ENCODE measurements at places on chromosomes 2 and 18.
A peak's percentile ranks its signal among the peaks of the same experiment; 100 is the strongest.

- no peak for DNase-seq
Observed at GRCh38 chr2:12978066-12978835, 261.5 kb downstream of the TRIB2 start.

GRCh38 chr18:35623255-35623654 lies 41.7 kb downstream of the GALNT1 start:
- DNase-seq = no peak

- DNase-seq = no peak
Observed at GRCh38 chr2:26528836-26529235, 50.9 kb upstream of the OTOF start.

DNA sequence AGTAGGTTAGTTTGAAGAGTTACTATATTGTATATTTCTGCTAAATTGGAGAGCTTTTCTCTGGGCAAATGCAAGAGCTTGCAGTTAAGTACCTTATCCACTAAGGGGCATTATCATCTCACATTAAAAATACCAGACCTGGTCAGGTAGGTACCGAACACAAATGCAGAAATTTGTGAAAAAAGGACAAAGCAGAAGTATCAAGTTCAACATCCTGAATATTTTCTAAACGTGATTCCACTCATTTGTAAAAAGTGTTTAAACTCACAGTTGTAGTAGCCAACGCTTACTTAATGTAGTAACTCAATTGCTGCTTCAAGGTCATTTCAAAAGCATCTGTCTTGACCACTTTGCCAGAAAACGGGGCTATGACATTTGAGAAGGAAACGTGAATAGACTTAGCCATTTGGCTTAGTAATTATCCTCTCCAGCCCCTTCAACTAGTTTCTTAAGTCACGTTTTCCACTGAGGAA lies 52.1 kb downstream of the CYRIA start:
- no peak for DNase-seq

- no peak for DNase-seq
Observed at GRCh38 chr2:9274701-9275343, 68.2 kb downstream of the ASAP2 start.

DNA sequence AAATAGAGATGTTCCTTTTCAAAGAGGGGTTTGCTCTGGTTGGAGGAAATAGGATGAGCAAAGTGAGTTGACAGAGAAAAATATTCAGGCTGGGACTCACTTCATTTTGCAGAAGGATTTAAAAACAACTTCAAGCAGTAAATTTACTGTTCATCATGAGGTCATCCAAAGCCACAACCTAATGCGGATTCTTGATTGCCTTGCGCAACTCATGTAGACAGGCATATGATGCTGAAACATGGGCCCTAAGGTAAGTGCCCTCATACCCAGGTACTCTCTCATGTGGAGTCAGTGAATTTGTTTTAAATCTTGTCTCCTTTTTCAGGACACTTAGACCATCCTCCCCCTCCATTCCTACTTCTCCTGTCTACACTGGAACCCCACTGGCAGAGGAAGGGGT lies 51.9 kb upstream of the LYPD1 start:
- no peak for DNase-seq

- DNase-seq = no peak
Observed at GRCh38 chr2:127437781-127438726, 19.8 kb downstream of the PROC start.

GRCh38 chr2:98505311-98505808 lies 60.7 kb downstream of the INPP4A start:
- peak; percentile 62 for DNase-seq

DNA sequence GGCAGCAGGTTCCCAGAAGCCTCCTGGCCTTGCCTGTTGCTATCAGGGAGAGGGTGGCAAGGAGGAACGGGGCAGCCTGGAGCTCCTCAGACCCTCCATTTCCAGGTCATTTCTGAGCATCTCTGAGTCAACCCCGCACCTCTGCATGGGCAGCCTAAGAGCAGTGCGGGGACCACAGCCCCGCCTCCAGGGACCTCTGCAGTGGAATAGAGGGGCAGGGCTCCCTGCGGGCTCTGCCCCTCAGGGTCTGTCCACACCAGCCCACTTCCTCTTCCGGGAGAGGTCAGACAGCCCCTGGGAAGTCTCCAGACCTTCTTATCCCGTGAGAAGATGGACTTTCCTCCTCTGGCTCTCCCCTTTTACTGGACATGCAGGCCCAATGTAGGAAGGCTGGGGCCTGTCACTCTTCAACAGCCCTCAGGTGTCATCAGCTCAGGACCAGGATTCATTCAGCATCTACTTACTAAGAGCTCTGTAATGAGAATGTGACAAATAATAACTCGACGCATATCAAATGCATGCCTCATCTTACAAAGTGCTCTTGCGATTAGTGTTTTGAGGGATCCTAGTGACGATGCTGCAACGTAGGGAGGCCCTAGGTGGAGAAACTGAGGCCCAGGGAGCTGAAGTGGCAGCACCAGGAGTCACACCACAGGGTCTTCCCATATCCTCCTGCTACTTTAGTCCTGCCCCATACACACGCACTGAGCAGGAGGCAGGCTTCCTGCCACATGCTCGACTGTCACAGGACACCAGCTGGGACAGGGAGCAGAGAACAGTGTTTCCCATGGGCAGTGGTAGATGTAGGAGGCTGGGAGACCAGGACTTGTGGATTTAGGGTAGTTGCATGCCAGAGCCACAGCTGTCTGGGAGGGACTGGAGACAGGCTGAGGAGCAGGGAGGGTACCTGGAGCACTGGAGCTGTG lies 28.0 kb downstream of the SH2D6 start:
- no peak for DNase-seq

DNA sequence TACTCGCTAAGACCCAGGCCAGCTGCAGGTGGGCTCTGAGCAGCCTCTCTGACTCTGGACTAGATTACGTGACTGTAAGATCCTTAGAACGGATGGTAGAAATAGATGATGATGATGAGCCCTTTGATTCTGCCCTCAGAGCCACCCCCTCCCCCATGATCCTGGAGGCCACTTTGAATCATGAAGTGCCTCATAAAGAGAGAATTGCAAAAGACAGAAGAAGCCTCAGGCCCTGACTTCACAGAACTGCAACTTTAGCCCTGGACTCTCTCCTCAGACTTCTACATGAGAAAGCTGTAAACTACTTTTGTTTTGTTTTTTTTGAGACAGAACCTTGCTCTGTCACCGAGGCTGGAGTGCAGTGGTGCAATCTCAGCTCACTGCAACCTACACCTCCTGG lies 15.4 kb upstream of the TET3 start:
- DNase-seq = no peak

DNA sequence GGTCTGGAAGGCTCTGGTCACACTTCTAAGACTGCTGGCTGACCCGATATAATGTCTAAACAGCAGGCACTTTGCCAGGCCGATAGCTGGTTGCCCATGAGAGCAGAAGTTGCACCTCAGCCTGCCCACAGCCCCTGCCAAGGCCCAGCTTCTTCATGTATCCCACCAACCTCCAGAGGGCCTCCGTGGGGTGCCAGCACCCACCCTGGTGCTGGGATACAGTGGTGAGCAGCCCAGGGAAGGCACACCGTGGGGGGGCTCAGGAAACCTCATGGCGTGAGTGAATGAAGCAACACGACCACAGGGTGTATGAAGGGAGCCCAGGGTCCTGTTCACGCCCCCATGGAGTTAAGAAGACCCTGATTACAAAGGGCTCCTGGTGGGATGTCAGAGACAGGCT lies 16.2 kb upstream of the GLI2 start:
- DNase-seq = no peak

- no peak for DNase-seq
Observed at GRCh38 chr18:79334496-79335233, 61.1 kb upstream of the NFATC1 start.

DNA sequence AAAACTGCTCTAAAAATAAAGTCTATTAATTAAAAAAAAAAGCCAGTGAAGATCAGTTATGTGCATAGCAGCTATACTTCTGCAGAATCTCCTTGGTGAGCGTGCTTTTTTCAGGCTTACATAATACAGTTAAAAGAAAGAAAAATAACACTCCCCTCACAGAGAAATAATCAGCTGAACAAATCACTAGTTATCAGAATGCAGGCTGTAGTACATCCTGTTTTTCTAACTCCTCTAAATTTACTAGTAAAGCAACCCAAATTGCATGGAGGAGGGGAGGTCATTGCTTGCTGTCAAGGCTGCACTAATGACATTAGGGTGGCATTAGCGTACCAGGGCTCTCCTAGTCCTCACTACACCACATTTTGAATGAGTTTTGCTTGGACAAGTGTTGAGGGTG lies 192.2 kb downstream of the PLCL1 start:
- no peak for DNase-seq

DNA sequence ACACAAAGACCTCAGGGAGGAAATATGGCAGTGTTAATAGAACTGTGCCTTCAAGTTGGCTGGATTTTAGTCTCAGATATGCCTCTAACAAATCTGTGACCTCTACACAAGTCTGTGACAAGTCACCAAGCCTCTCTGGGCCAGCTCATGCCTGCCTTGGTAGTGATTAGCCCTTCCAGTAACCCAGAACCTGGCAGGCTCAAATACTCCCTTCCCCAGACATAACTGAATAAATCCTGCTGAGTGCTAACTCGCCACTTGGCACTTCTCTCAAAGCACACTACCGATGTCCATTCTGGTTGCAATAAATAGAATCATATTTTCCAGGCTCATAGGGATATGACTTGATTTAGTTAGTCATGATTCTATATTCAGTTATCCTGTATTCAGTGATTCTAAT lies 15.3 kb upstream of the THSD7B start:
- no peak for DNase-seq

- no peak for DNase-seq
Observed at GRCh38 chr2:219965287-219966194, 338.1 kb downstream of the SLC4A3 start.

DNA sequence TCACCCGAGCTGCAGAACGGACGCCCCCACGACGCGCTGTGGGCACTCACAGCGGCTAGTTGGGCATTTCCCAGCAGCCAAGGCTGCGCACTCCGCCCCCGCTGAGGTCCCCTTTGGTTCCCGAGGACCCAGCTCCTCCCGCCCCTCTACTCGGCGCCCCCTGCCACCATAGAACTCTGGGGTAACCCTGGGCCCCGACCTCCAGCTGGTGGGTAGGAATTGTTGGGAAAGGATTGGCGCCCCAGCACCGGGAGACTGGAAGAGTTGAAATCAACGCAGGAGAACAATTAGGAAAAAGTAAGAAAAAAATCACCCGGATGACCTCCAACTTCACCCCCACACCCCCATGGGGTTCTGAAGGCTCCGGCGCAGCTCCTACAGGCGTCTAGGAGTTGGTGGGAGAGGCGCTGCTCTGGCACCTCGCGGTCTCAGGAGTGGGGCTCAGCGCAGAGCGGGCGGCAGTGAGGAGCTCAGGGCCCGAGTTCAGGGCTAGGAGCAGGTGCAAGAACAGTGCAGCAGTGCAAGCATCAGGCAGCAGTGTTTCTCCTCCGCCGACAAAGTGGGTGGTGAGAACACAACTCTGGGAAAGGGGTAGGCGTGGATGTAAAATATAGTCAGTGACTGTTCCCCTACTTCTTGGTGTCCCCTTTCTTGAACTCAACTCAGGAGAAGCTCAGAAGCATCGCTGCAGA lies 14.0 kb downstream of the POU3F3 start:
- DNase-seq = no peak
